ENCODE measurements at places on chromosomes 4 and X.

- no peaks in the 10 kb centered on the region for H3K36me3 ChIP-seq
- H3K27ac ChIP-seq: no peak overlapping the region
- no peaks in the 10 kb centered on the region for H3K4me1 ChIP-seq
- H3K27me3 ChIP-seq: no peaks in the 10 kb centered on the region
- no peak for DNase-seq
Measured at GRCh38 chr4:14345356-14345775, 656.9 kb upstream of the CPEB2 start.

- no peaks in the 10 kb centered on the region for H3K27me3 ChIP-seq
- no peak overlapping the region for H3K4me3 ChIP-seq
- H3K36me3 ChIP-seq: no peaks in the 10 kb centered on the region
- no peaks in the 10 kb centered on the region for H3K4me1 ChIP-seq
Measured at GRCh38 chrX:131302701-131303100, 13.6 kb upstream of the IGSF1 start.

DNA sequence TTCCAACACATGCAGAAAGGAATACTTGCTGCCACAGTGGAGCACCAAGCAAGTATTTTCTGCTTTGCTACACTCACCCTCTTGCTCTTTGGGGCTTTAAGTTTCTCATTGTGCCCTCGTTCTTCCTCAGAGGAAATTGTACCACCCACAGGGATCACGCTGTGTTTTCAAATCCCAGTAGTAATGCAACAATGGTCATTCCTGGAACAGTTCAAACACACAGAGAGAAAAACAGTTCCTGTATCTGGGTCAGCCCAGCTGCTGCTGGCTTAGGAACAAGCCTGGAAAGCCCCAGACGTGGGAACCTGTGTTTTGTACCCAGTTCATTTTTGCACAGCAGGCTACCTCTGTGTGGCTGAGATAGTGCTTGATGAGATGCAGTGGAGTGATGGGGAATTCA is 907.8 kb downstream of the STPG2 start:
- DNase-seq: no peak
- no peak overlapping the region for H3K4me3 ChIP-seq
- no peak overlapping the region for H3K27ac ChIP-seq

- H3K27ac ChIP-seq: no peak overlapping the region
- no peaks in the 10 kb centered on the region for H3K36me3 ChIP-seq
- H3K4me3 ChIP-seq: no peak overlapping the region
- H3K4me1 ChIP-seq: no peaks in the 10 kb centered on the region
- H3K27me3 ChIP-seq: no peaks in the 10 kb centered on the region
Measured at GRCh38 chr4:111268769-111269414, 646.0 kb upstream of the PITX2 start.

DNA sequence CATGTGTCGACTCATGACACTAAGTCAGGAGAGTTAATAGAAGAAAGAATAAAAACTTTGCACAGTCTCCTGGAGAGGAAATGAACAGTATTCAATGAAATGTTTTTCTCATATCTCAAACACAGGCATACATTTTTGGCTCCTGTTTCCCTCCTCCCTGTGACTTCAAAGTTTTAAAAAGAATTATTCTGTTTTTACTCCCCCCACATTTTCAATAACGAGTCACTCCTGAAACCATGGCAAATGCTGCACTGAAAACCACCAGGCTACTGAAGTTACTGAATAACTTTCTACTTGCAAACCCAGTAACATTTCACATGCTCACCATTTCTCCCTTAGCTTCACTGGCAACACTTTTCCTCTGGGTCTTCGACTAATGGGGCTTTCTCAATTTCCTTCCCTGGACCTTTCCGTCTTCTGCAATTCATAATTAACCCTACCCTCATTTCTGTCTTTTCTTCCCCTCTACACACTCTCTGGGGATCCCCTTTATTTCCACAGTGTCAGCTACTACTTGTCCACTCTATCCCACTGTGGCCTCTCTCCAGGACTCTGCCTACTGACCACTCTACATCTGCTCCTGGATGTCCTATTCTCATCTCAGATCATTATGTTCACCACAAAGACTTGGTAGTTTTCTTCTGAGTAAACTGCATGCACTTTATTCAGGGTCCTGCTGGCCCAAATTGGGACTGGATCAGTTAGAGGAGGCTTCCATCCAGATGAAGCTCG is 225.8 kb upstream of the ETNPPL start:
- H3K27ac ChIP-seq: no peak overlapping the region
- no peak for DNase-seq
- no peaks in the 10 kb centered on the region for H3K4me1 ChIP-seq
- no peak overlapping the region for H3K4me3 ChIP-seq
- no peaks in the 10 kb centered on the region for H3K27me3 ChIP-seq

DNA sequence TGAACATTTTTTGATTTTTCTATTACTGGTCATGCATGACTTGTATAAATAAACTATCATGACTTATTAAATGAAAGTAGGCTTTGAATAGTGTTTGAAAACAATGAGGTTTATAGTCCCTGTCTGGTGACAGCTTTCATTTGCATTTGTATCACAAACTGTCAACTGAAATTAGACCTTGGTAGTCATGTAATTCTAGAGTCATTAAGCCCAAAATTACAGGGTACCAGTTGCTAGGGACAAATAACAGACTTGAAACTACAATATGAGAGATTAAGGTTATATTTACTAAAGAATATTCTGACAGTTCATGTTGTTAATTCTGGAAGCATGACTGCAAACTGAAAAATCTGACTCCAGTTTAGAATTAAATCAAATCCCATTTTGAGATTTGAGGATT is 9.2 kb upstream of the VAMP7 start:
- no peaks in the 10 kb centered on the region for H3K4me1 ChIP-seq
- peaks cover 28% of the 10 kb centered on the region for H3K27me3 ChIP-seq
- peaks cover 6% of the 10 kb centered on the region for H3K36me3 ChIP-seq

GRCh38 chr4:176789955-176790354 is 2.8 kb downstream of the VEGFC start:
- peaks cover 11% of the 10 kb centered on the region for H3K36me3 ChIP-seq
- DNase-seq: no peak
- no peak overlapping the region for H3K27ac ChIP-seq
- H3K27me3 ChIP-seq: peaks cover 41% of the 10 kb centered on the region
- no peak overlapping the region for H3K4me3 ChIP-seq

DNA sequence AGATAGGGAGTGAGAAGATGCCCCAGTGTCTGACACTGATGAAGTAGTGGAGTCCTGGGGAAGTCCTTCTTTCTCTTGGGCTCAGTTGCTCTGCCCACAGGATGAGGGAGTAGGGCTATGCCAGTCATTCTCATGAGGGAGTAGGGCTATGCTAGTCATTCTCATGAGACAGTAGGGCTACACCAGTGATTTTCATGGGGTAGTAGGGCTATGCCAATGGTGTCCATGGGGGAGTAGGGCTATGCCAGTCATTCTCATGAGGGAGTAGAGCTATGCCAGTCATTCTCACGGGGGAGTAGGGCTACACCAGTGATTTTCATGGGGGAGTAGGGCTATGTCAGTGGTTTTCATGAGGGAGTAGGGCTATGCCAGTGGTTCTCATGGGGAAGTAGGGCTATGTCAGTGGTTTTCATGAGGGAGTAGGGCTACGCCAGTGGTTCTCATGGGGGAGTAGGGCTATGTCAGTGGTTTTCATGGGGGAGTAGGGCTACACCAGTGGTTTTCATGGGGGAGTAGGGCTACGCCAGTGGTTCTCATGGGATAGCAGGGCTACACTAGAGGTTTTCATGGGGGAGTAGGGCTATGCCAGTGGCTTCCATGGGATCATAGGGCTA is 43.3 kb upstream of the SOD3 start:
- no peak for DNase-seq
- no peak overlapping the region for H3K4me3 ChIP-seq
- no peak overlapping the region for H3K27ac ChIP-seq
- H3K27me3 ChIP-seq: no peaks in the 10 kb centered on the region
- peaks cover 8% of the 10 kb centered on the region for H3K36me3 ChIP-seq

GRCh38 chr4:28232376-28232775 is 1371.7 kb downstream of the STIM2 start:
- H3K36me3 ChIP-seq: no peaks in the 10 kb centered on the region
- no peak overlapping the region for H3K27ac ChIP-seq
- no peak overlapping the region for H3K4me3 ChIP-seq
- no peaks in the 10 kb centered on the region for H3K4me1 ChIP-seq

- H3K4me1 ChIP-seq: no peaks in the 10 kb centered on the region
- H3K27ac ChIP-seq: no peak overlapping the region
- no peak overlapping the region for H3K4me3 ChIP-seq
- H3K36me3 ChIP-seq: no peaks in the 10 kb centered on the region
- no peaks in the 10 kb centered on the region for H3K27me3 ChIP-seq
- no peak for DNase-seq
Measured at GRCh38 chrX:46864606-46865005, 27.8 kb downstream of the RP2 start.

DNA sequence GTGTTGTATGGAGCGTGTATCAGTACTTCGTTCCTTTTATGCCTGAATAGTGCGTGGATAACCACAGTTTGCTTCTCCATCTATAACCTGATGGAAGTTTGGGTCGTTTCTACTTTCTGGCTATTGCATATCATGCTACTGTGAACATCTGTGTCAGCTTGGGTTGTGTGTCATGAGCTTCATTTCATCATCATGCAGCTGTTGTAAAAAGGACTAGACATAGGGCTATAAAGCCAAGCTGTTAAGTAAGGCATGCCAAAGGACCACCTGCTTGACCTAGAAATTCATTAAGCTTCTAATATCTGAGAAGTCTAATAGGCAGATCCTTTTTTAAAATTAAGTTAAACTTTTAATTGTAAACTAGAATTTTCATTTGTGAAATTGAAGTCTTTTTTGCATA is 18.4 kb downstream of the SMS start:
- H3K4me1 ChIP-seq: peaks cover 34% of the 10 kb centered on the region
- H3K36me3 ChIP-seq: no peaks in the 10 kb centered on the region
- no peak overlapping the region for H3K4me3 ChIP-seq
- H3K27me3 ChIP-seq: no peaks in the 10 kb centered on the region
- no peak overlapping the region for H3K27ac ChIP-seq
- DNase-seq: no peak

GRCh38 chr4:57424232-57424897 is 314.2 kb upstream of the IGFBP7 start:
- no peaks in the 10 kb centered on the region for H3K36me3 ChIP-seq
- DNase-seq: no peak
- no peak overlapping the region for H3K27ac ChIP-seq
- H3K4me1 ChIP-seq: no peaks in the 10 kb centered on the region
- peaks cover 13% of the 10 kb centered on the region for H3K27me3 ChIP-seq
- H3K4me3 ChIP-seq: no peak overlapping the region

GRCh38 chr4:186351668-186352194 is 85.7 kb downstream of the F11 start:
- H3K27me3 ChIP-seq: no peaks in the 10 kb centered on the region
- no peaks in the 10 kb centered on the region for H3K36me3 ChIP-seq
- H3K27ac ChIP-seq: no peak overlapping the region
- H3K4me1 ChIP-seq: no peaks in the 10 kb centered on the region

DNA sequence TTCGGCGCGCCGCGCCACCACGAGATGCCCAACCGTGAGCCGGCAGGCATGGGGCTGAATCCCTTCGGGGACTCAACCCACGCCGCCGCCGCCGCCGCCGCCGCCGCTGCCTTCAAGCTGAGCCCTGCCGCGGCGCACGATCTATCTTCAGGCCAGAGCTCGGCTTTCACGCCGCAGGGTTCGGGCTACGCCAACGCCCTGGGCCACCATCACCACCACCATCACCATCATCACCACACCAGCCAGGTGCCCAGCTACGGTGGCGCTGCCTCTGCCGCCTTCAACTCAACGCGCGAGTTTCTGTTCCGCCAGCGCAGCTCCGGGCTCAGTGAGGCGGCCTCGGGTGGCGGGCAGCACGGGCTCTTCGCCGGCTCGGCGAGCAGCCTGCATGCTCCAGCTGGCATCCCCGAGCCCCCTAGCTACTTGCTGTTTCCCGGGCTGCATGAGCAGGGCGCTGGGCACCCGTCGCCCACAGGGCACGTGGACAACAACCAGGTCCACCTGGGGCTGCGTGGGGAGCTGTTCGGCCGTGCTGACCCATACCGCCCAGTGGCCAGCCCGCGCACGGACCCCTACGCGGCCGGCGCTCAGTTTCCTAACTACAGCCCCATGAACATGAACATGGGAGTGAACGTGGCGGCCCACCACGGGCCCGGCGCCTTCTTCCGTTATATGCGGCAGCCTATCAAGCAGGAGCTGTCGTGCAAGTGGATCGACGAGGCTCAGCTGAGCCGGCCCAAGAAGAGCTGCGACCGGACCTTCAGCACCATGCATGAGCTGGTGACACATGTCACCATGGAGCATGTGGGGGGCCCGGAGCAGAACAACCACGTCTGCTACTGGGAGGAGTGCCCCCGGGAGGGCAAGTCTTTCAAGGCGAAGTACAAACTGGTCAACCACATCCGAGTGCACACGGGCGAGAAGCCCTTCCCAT is 1.1 kb downstream of the ZIC3 start:
- peaks cover 31% of the 10 kb centered on the region for H3K27me3 ChIP-seq
- H3K36me3 ChIP-seq: peaks cover 7% of the 10 kb centered on the region

DNA sequence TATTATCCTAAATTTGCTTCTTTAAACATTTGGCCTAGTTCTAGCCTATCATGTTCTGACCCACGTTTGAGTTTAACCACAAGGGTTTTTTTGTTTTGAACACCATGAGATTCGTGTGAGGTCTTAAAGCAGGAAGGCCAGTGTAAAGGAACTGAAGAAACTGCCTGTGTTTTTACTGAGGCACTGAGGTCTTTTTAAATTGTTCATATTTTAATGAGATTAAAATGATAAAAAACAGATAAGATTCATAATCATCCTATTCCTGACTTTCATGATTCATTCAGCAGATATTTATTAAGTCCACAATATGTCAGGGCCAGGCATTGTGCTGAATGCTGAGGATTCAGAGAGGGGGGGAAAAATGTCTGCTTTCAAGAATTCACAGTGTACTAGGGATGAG is 3.2 kb downstream of the RPS6KA3 start:
- H3K27me3 ChIP-seq: no peaks in the 10 kb centered on the region
- H3K4me1 ChIP-seq: peaks cover 21% of the 10 kb centered on the region
- peaks cover 13% of the 10 kb centered on the region for H3K36me3 ChIP-seq
- H3K27ac ChIP-seq: peak overlapping the region; percentile 87
- no peak for DNase-seq

GRCh38 chrX:7083468-7084396 is 63.8 kb upstream of the STS start:
- DNase-seq: peak; percentile 92
- peaks cover 72% of the 10 kb centered on the region for H3K4me1 ChIP-seq
- peak overlapping the region; percentile 88 for H3K4me3 ChIP-seq
- no peaks in the 10 kb centered on the region for H3K27me3 ChIP-seq
- H3K36me3 ChIP-seq: no peaks in the 10 kb centered on the region

GRCh38 chr4:113699772-113700171 is 61.8 kb downstream of the CAMK2D start:
- H3K27me3 ChIP-seq: no peaks in the 10 kb centered on the region
- H3K27ac ChIP-seq: no peak overlapping the region
- no peak overlapping the region for H3K4me3 ChIP-seq
- H3K4me1 ChIP-seq: peaks cover 4% of the 10 kb centered on the region
- DNase-seq: no peak
- no peaks in the 10 kb centered on the region for H3K36me3 ChIP-seq

GRCh38 chrX:11053351-11053750 is 57.8 kb upstream of the HCCS start:
- no peaks in the 10 kb centered on the region for H3K27me3 ChIP-seq
- H3K4me3 ChIP-seq: no peak overlapping the region
- H3K4me1 ChIP-seq: no peaks in the 10 kb centered on the region

All from natural killer cell treated with Interleukin-12 subunit alpha and Interleukin-12 subunit beta and Interleukin-15 and Interleukin-18, amount 100 ng/mL, for 72 hours (primary cell).